ENCODE measurements at places on chromosomes 1 and 21. TPM values are rescaled to one million over a fixed set of nuclear protein-coding genes. Genes with fewer than 3 reads are reported as not detected.

DNA sequence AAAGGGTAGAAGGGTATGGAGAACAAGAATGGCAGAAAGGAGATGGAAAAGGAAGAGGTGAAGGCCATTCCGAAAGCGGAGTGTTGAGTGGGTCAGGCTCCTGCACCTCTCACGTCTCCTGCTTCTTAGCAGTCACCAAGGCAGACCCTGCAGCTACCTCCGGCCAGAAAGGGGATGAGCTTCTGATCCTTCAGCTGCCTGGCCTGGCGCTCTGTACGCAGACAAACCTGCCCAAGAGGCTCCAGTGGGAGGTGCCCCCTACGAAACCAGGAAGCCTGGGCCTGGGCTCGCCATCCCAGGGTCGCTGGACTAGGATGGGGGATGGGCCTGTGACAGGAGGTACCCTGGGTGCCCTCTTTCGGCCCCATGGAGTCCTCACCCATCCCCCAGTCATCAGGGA is 3.0 kb downstream of the GPR61 start:
- DNase-seq = no peak
- H3K27ac ChIP-seq = no peak overlapping the region
- peaks cover 14% of the 10 kb centered on the region for H3K4me1 ChIP-seq
- H3K27me3 ChIP-seq = no peaks in the 10 kb centered on the region

DNA sequence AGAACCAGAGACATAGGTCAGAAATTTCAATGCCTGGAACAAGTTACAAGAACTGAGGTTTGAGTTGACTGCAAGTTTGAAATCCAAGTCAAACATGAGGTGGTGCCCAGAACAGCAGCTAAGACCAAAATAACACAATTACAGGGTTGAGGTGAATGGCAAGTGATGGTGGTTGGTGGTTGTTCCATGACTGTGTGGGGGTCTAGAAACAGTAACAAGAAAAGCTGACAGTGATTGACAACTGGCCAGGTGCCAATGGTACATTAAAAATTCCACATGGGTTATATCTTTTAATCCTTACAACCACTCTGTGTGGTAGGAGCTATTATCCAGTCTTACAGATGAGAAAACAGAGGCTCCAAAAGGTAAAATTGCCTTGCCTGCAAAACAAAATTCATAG is 32.0 kb downstream of the RIMS3 start:
- H3K4me3 ChIP-seq = no peak overlapping the region
- no peaks in the 10 kb centered on the region for H3K27me3 ChIP-seq
- no peak overlapping the region for H3K27ac ChIP-seq
- H3K36me3 ChIP-seq = no peaks in the 10 kb centered on the region

DNA sequence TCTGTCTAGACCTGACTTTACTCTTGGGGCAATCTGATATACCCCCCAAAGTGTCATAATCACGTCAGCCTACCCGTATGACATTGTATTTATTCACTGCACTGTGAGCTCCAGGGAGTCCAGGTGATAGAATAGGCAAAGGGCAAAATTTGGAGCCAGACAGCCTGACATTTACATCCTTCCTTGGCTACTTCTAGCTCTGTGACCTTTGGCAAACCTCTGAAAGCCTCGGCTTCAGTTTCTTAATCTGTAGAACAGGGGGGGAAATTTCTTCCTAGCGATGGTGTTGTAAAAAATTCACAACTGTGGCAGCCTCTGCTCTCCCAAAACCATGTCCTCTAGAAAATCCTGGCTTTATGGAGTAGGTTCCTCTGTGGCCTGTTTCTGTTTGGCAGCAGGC is 240.9 kb downstream of the KIF26B start:
- H3K4me1 ChIP-seq = no peaks in the 10 kb centered on the region
- H3K27me3 ChIP-seq = peaks cover 11% of the 10 kb centered on the region
- H3K4me3 ChIP-seq = no peak overlapping the region
- H3K36me3 ChIP-seq = no peaks in the 10 kb centered on the region
- DNase-seq = no peak

DNA sequence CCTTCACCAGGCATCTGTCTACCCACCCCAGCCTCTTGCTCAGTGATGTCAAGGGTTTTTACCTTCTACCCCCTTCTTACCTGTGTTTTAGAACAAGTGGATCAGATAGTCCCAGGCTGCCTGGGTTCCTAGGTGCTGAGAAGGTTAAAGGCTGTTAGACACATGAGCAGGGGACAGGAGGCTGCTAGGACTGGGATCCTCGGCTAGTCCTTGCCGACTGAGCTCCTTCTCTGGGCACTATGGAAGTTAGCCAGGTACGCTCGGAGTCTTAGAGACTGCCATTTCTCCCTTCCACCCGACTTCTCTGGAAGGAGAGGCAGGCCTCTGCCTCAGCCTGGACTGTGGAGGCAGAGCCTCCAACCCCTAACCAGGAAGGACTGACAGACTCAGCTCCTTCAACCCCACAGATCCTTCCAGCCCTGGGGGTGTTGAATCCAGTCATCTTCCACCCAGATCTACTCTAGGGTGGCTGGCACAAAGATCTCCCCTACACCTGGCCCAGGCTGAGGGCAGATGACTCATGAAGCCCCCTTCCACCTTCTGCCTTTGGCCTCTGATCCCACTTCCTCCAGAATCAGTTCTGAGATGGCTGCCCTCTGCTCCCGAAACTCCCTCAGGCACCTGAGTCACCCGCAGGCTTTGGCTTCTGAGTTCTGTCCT is at the start of gene DYNLT4:
TSS of gene DYNLT4 (minus strand) at position 648 of the 660 bp plus-strand sequence. CDS start 683 bp downstream, outside the sequence.
- peak within 1 kb of the TSS; percentile 80 for H3K4me3 ChIP-seq
- peak within 1 kb of the TSS; percentile 97 for H3K27ac ChIP-seq
- H3K36me3 ChIP-seq = peaks cover 5% of the 10 kb centered on the region

DNA sequence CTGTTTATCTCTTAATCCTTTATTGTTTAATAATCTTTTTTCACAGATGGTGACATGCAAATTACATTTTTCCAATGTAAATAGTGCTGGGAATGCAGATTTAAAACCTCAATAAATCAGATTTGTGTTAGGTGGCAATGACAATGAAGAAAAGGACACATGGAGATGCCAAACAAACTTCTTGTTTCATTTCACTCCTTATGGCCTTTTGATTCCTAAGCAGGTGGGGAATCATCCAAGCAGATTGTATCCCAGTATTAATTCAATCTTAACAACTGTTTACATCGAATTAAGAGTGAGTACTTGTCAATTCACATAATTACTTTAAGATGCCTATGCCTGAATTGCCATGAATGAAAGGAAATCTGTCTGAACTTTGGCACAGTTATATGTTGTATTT is 98.9 kb upstream of the RGS18 start:
- H3K27me3 ChIP-seq = no peaks in the 10 kb centered on the region
- no peak for DNase-seq
- H3K36me3 ChIP-seq = no peaks in the 10 kb centered on the region
- H3K27ac ChIP-seq = no peak overlapping the region

- peak; percentile 38 for DNase-seq
- peaks cover 19% of the 10 kb centered on the region for H3K27me3 ChIP-seq
- H3K4me1 ChIP-seq = no peaks in the 10 kb centered on the region
Observed at GRCh38 chr1:30535595-30536325, 187.6 kb downstream of the MATN1 start.

GRCh38 chr1:2374252-2375155 is 16.9 kb downstream of the MORN1 start:
- H3K4me3 ChIP-seq = no peak overlapping the region
- H3K27ac ChIP-seq = no peak overlapping the region
- H3K4me1 ChIP-seq = no peaks in the 10 kb centered on the region

DNA sequence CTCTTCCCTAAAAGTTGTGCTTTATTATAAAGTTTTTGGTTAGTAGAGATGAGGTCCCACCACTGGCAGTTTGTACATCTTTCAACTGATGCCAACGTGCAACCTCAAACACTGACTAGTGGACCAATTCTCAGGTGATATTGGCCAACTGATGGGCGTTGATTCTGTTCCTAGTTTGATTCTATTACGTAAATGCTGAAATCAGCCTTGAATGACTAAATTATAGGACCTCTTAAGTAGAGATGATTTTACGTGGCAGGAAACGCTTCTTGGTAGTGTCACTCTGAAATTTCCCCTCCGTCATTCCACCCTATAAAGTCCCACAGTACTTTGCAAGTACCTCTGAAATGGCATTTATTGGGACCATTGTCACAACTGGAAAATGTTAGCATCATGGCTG is 8.8 kb upstream of the FNDC7 start:
- peaks cover 31% of the 10 kb centered on the region for H3K4me1 ChIP-seq
- H3K36me3 ChIP-seq = peaks cover 15% of the 10 kb centered on the region
- DNase-seq = no peak
- peak overlapping the region; percentile 88 for H3K27ac ChIP-seq
- H3K27me3 ChIP-seq = no peaks in the 10 kb centered on the region

GRCh38 chr21:36254106-36254941 is 65.7 kb upstream of the MORC3 start:
- no peaks in the 10 kb centered on the region for H3K27me3 ChIP-seq
- H3K4me1 ChIP-seq = peaks cover 7% of the 10 kb centered on the region
- no peak overlapping the region for H3K27ac ChIP-seq
- no peaks in the 10 kb centered on the region for H3K36me3 ChIP-seq

DNA sequence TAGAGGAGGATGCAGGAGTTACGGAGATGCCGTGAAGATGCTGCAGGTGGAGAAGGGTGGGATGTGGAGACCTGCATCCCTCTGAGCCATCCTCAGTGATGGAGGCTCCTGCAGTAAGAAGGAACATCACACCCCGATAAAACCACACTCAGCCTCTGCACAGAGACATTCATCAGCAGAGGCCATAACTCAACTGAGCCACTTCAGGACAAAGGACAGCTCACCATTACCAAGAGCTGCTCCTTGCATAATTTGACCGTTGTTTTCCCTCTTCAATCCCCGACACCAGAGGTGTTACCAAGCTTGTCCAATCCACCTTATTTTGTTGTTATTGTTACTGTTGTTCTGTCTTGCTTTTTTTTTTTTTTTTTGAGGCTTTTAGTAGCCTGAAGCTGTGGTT is 543.9 kb downstream of the AJAP1 start:
- H3K27ac ChIP-seq = no peak overlapping the region
- no peaks in the 10 kb centered on the region for H3K4me1 ChIP-seq
- H3K27me3 ChIP-seq = peaks cover 19% of the 10 kb centered on the region
- H3K4me3 ChIP-seq = no peak overlapping the region
- no peaks in the 10 kb centered on the region for H3K36me3 ChIP-seq

- no peaks in the 10 kb centered on the region for H3K36me3 ChIP-seq
- H3K27me3 ChIP-seq = peaks cover 8% of the 10 kb centered on the region
- no peaks in the 10 kb centered on the region for H3K4me1 ChIP-seq
- no peak for DNase-seq
Observed at GRCh38 chr1:222196288-222196687, 351.6 kb downstream of the HHIPL2 start.

GRCh38 chr1:110002695-110003094 is 18.1 kb downstream of the AHCYL1 start:
- H3K36me3 ChIP-seq = peaks cover 4% of the 10 kb centered on the region
- no peak overlapping the region for H3K4me3 ChIP-seq
- H3K4me1 ChIP-seq = peaks cover 12% of the 10 kb centered on the region
- no peak for DNase-seq
- H3K27me3 ChIP-seq = no peaks in the 10 kb centered on the region

- H3K27me3 ChIP-seq = no peaks in the 10 kb centered on the region
- H3K4me3 ChIP-seq = no peak overlapping the region
- H3K27ac ChIP-seq = no peak overlapping the region
- H3K36me3 ChIP-seq = no peaks in the 10 kb centered on the region
Observed at GRCh38 chr1:185813401-185813979, 79.3 kb downstream of the HMCN1 start.

GRCh38 chr1:181661569-181661968 is 178.3 kb downstream of the CACNA1E start:
- no peaks in the 10 kb centered on the region for H3K36me3 ChIP-seq
- H3K27ac ChIP-seq = no peak overlapping the region
- peaks cover 7% of the 10 kb centered on the region for H3K27me3 ChIP-seq

- no peaks in the 10 kb centered on the region for H3K36me3 ChIP-seq
- peaks cover 9% of the 10 kb centered on the region for H3K4me1 ChIP-seq
- no peaks in the 10 kb centered on the region for H3K27me3 ChIP-seq
Observed at GRCh38 chr1:209652873-209653401, 712 bp upstream of the LAMB3 start.

- no peak overlapping the region for H3K27ac ChIP-seq
- no peaks in the 10 kb centered on the region for H3K27me3 ChIP-seq
- DNase-seq = no peak
Observed at GRCh38 chr21:16563116-16563515, 833.3 kb downstream of the USP25 start.

- DNase-seq = no peak
- H3K4me1 ChIP-seq = no peaks in the 10 kb centered on the region
- H3K4me3 ChIP-seq = no peak overlapping the region
- H3K27me3 ChIP-seq = peaks cover 10% of the 10 kb centered on the region
- no peaks in the 10 kb centered on the region for H3K36me3 ChIP-seq
- no peak overlapping the region for H3K27ac ChIP-seq
Observed at GRCh38 chr1:159881622-159882526, 18.1 kb downstream of the CFAP45 start.

- no peaks in the 10 kb centered on the region for H3K4me1 ChIP-seq
- no peak overlapping the region for H3K4me3 ChIP-seq
- DNase-seq = no peak
- H3K27me3 ChIP-seq = peaks cover 2% of the 10 kb centered on the region
- H3K27ac ChIP-seq = no peak overlapping the region
Observed at GRCh38 chr1:227215863-227216510, 102.3 kb downstream of the CDC42BPA start.

DNA sequence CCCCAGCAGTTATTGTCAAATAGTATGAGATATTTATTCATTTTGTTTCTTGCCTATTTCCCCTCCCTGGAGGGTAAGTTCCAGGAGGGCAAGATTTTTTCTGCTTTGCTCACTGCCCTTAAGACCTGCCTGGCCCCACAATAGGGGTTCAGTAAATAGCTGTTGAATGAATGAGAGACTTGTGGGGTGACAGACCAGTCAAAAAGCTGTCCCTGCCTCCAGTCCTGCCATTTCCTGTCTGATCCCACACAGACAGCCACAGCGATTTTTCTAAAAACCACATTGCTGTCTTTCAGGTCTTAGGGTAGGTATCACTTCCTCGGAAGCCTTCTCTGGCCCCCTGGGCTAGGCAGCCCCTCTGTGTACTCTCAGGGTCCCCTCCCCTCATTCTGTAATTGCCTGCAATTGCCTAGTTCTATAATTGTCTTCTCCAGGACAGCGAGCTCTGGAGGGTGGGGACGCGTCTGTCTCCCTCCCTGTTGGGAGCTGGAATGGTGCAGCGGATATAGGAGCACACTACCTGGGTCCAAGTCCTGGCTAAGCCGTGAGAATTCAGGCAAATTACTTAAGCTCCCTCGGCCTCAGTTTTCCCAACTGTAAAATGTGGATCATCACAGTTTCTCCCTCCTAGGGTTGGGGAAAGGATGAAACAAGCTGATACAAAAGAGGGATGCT is 1.8 kb upstream of the EXTL1 start:
- H3K27me3 ChIP-seq = peaks cover 3% of the 10 kb centered on the region
- no peak for DNase-seq

The NIPAL3 gene
- total RNA-seq = 28.1 TPM

The NFASC gene
- 0.36 TPM for total RNA-seq

The CFAP107 gene
- total RNA-seq = not detected

The BCL10 gene
- total RNA-seq = 27.8 TPM

The RXRG gene
- total RNA-seq = not detected

The TRIM63 gene
- total RNA-seq = not detected

The NUP210L gene
- total RNA-seq = 0.24 TPM

The NTMT2 gene
- total RNA-seq = not detected

The CYP4A22 gene
- total RNA-seq = not detected

The ZNF648 gene
- not detected for total RNA-seq

The PEAR1 gene
- total RNA-seq = 0.64 TPM

The AMY1A gene
- total RNA-seq = not detected

The NPHS2 gene
- total RNA-seq = not detected

The SHISAL2A gene
- 2.8 TPM for total RNA-seq

The AMY1C gene
- total RNA-seq = not detected

The CHI3L2 gene
- total RNA-seq = 30.6 TPM

The CDC42BPA gene
- 2.8 TPM for total RNA-seq

Data from natural killer cell treated with Interleukin-12 subunit alpha and Interleukin-12 subunit beta and Interleukin-15 and Interleukin-18, amount 100 ng/mL, for 72 hours (primary cell).